Stimulated activated CD4-positive, alpha-beta T cell treated with anti-CD3 and anti-CD28 coated beads, Interleukin-12 subunit alpha, Interleukin-12 subunit beta, amount 100 ng/mL, for 48 hours (primary cell): ENCODE measurements at places on chromosomes 7 and 10.
A peak's percentile ranks its signal among the peaks of the same experiment; 100 is the strongest.

DNA sequence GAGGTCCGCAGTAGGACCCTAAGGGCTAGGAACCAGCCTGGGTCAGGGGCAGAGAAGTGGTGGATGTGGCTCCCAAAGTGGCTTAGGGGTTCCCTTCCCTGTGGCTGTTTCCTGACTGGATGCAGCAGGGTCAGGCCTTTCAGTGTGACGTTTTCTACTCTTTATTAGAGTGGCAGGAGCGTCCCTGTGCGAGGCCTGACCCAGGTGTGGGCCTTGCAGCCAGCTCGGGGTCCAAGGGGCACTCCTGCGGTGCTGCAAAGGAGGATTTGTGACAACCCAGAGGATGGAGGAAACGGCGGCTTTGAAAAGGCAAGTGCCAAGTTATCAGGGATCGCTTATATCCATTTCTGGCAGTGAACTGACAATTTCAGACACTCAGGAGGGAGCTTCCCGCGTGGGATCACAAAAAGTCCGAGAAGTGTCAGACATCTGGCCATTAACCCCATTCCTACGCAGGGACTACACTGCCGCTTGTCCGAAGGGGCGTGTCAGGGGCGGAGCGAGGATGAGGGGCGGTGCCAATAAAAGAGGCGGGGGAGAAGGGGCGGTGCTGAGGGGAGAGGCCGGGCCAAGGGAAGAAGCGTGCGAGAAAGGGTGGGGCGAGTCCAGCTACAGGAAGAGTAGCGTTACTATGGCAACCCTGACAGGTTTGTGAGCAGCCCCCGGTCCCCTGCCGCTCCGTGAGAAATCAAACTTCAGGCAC, 98.8 kb upstream of the ZNF722 start:
- DNase-seq = peak; percentile 80

- no peak for DNase-seq
These were observed 333.0 kb downstream of the CNTNAP2 start for GRCh38 chr7:146449625-146450024.

DNA sequence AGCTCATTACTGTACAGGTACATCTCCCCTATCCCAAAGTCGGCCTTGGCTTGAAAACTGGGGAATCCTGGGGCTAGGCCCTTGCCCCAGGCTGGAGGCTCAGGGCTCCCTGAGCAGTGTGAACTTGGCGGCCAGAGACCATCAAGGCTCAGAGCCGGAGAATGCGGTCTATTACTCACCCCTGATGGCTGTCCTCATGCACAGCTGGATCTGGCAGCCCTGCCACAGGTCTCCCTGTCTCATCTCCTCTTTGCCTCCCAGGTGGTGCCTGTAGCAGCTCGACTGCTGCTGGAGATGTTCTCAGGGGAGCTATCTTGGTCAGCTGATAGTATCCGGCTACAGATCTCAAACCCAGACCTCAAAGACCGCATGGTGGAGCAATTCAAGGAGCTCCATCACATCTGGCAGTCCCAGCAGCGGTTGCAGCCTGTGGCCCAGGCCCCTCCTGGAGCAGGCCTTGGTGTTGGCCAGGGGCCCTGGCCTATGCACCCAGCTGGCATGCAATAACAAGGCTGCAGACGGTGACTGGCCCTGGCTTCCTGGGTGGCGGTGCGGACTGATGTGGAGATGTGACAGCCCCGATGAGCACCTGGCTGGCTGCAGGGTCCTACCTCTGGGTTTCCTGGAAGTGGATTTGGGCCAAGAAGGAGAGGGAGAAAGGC, 10.7 kb downstream of the IRF5 start:
- no peak for DNase-seq

DNA sequence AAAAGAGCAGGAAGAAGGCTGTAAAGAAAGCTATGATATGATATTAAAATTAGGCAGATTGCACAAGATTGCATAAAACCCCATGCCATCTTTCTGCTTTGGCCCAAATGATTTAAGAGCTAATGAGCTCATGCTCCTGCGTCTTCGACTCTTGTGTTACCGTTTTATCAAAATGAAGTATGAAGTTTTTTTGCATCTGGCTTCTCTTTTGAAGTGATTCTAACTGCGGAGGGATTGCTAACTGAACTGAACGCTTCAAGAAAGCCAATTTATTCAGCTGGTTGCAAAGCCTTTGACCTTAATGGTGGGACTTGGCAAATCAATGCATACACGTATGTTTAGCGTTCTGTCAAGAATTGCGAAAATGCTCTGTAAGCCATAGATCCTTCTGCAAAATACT, 282.9 kb downstream of the TWIST1 start:
- DNase-seq = no peak

GRCh38 chr7:139394540-139394939, 34.8 kb downstream of the LUC7L2 start:
- DNase-seq = no peak

- DNase-seq = no peak
These were observed 54.8 kb upstream of the FGL2 start for GRCh38 chr7:77254429-77254828.

DNA sequence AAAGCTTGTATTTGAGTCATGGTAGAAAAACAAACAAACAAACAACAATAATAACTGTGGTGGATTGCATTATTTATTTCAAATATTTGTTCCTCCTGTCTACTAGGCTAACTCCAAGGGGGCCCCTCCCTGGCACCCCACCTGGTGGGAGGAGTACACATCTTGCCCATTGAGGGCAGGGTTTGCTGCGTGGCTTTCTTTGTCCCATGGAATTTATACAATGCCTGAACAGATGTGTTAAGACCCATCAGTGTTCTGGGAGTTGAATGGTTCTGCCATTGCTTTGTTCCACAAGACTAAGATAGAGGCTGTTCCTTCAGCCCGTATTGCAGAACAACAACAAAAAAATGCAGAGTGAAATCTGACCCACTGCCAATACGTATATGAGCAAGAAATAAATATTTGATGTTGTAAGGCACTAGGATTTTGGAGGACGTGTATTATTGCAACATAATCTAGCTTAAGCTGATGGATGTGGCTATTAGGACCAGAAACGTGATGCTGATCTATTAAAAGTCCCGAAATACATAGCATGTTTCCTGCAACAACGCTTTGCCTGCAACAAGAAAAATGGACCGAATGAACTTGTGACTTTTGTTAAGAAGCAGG, 119.1 kb upstream of the JCAD start:
- no peak for DNase-seq

DNA sequence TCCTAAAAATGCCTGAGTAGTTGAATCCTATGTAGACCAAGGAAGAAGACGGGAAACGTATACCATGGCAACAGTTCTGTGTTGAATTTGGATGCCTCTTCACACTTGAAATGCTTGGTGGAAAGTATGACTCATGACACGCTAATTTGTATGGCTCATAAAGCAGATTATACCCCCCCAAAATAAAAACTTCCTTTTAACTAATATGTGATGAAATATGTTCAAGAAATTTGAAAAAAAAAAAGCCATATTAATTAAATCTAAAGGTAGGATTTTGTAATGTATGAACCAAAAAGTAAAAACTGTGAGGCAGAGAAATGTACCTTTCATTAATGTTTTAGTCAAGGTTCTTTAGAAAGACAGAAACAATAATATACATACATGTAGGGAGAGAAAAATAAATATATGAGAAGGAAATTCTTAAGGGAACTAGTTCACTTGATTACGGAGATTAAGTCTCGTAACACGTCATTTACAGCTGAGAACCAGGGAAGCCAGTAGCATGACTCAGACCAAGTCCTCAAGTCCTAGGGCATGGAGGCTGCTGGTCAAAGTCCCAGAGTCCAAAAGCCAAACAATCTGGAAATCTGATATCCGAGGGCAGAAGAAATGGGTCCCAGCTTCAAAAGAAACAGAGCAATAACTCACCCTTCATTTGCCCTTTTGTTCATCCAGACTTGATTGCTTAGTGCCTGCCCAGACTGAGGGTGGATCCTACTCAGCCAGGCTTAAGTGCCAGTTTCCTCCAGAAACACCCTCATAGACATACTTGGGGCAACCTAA, 485.1 kb downstream of the SEMA3D start:
- no peak for DNase-seq

DNA sequence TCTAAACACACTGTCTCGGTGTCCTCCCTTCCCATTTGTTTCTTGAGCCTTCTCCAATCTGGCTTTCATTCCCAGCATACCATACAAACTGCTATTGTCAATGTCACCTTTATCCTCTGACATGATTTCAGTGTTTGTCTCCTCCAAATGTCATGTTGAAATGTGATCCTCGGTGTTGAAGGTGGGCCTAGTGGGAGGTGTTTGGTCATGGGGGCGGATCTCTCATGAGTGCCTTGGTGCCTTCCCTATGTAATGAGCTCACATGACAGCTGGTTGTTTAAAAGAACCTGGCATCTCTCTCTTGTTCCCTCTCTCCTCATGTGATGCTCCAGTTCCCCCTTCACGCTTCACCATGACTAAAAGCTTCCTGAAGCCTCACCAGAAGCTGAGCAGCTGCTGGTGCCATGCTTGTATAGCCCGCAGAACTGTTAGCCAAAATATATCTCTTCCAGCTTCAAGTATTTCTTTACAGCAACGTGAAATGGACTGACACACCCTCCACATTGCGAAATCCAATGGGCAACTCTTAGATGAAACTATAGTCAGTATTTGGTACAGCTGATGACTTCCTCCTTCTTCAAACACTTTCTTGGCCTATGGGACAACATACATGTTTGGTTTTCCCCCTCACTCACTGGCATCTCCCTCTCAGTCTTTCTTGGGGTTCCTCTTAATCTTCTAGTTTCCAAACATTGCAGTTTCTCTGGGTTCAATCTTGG, 27.8 kb downstream of the RNLS start:
- no peak for DNase-seq

DNA sequence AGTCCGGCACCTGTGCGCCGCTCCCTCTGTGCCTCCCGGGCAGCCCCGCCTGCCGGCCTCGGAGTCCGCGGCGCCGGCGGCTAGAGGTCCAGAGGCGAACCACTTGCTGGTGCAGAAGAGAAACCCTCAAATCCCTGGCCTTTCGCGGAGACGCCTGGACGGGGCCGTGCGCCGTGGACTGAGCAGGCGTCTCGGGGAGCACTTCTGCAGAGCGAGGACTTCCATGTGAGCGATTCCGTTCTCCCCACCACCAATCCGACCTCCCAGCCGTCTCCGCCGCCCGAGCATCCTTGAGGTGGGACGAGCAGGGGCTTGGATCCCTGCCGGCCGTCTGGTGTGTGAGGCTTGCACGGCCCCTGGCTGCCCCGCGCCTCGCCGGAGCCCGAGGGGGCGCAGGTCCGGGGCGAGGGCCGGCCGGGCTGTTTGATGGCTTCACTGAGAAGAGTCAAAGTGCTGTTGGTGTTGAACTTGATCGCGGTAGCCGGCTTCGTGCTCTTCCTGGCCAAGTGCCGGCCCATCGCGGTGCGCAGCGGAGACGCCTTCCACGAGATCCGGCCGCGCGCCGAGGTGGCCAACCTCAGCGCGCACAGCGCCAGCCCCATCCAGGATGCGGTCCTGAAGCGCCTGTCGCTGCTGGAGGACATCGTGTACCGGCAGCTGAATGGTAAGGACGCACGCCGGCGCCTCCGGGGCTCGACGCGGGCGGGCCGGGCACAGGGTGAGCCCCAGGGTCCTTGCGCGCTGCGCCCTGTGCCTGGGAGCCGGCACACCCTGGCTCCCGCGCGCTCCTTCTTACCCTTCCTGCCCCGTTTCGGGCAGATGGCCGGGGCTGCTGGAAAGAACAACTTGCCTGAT, 660 bp downstream of the GALNT17 start:
- DNase-seq = no peak

GRCh38 chr10:110413903-110414547, 83.7 kb upstream of the DUSP5 start:
- no peak for DNase-seq

DNA sequence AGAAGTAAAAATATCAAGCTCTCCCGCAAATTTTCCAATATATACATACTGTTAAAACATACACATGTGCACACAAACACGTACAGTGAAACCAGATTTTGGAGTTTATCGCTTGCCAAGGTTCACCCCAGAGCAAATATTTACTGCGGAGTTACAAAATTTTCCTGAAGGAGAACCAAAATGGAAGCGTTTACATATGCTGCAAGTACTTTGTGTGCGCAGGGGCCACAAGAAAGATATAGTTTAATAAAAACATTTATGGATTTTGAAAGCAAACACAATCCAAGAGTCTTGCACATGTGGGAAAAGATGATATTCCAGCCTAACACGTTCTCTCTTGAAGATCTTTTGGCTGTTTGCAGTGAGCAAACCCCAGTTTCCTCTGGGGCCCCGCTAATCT, 301.3 kb upstream of the NFE2L3 start:
- DNase-seq = no peak
